ENCODE measurements at places on chromosomes 1 and 21.

DNA sequence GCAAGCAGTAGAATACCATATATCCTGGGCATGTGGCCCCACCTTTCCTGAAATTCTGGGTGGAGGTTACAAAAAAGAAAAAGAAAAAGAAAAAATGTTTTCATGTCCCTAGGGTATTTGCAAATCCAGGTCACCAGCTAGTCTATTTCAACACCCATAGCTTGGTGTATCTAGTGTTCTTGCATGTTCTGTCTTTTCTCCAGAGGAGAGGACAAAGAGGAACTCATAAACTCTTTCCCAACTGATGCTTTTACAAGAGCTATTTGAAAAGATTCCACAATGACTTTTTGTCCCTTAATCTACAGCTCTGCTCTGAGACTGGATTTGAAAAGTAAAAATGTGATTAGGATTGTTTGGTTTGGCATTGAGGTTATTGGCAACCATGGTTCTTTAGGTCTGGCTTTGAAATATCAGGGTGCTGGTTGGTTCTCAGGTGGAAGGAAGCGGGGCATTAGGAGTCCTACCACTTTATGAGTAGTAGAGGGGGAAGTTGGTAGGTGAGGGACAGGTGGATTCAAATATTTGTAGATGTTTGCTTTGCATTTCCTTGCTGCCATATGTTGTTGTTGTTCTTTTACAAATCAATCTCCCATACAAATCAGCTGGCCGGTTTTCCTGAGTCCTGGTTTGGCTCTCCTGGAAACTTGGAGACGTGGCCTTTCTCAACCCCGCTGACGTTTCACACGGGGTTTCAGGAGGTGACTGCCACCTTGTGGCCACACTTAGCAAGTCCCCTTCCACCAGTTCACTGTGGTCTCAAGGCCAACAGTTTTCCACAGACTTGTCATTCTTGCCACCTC, 126.7 kb upstream of the KIAA0040 start:
- DNase-seq, result peak; percentile 64

- DNase-seq, result peak; percentile 67
These were observed 29.4 kb downstream of the ALG14 start for GRCh38 chr1:95043141-95043980.

DNA sequence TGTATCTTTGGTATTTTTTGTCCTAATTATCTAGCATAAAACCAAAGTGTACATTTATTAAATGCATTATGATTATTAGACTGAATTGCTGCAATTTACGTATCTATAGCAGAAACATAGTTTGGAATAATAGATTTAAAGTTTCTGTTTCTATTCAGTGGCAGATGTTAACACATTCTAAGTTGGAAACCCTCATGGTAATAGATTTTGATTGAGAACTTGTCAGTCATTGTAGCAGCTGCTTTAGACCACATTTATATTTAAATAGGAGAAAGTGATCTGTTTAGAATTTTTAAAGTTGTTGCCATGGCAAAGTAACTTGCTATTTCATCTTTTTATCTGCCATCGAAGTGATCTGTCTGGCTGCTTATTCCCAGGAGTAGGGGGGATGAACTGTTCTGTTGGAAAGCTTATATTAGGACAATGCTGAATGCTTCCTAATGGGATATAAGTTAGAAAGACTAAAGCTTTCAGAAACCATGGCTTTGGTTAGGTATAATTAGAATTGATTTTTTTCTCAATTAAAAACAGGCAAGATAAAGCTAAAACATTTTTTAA, 61.6 kb downstream of the HS2ST1 start:
- no peak for DNase-seq

GRCh38 chr1:6924891-6925290, 139.6 kb downstream of the CAMTA1 start:
- no peak for DNase-seq

GRCh38 chr21:30189773-30190172, 23.2 kb upstream of the CLDN17 start:
- DNase-seq, result no peak

DNA sequence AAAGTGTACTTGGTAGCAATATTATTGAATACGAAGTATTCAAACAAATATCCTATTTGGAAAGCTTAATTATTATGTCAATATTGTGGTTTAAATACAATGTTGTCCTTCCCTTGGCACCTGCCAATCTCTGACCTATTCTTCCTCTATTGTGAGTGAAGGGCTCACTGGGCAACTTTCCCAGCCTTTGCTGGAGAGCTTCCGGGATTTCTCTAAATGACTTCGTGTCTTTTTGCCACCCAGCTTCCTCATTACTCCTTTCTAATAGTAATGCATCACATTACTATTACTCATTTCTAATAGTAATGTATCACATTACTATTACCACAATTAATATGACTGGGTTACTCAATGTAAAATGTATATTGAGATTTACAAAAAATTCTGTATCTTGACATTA, 880.6 kb downstream of the BRINP3 start:
- no peak for DNase-seq

GRCh38 chr1:32861904-32862695, 8.6 kb downstream of the FNDC5 start:
- no peak for DNase-seq

DNA sequence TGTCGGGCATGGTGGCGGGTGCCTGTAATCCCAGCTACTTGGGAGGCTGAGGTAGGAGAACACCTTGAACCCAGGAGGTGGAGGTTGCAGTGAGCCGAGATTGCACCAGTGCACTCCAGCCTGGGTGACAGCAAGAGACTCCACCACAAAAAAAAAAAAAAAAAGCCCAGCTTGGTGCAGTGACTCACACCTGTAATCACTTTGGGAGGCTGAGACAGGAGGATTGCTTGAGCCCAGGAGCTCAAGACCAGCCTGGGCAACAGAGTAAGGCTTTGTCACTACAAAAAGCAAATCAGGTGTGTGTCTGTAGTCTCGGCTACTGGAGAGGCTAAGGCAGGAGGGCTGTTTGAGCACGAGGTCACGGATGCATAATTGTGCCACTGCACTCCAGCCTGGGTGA, 5.0 kb upstream of the H6PD start:
- no peak for DNase-seq

All from stimulated activated CD4-positive, alpha-beta T cell treated with anti-CD3 and anti-CD28 coated beads, Interleukin-12 subunit alpha, Interleukin-12 subunit beta, amount 100 ng/mL, for 4 hours (primary cell).